ENCODE measurements at places on chromosomes 7 and 10.

DNA sequence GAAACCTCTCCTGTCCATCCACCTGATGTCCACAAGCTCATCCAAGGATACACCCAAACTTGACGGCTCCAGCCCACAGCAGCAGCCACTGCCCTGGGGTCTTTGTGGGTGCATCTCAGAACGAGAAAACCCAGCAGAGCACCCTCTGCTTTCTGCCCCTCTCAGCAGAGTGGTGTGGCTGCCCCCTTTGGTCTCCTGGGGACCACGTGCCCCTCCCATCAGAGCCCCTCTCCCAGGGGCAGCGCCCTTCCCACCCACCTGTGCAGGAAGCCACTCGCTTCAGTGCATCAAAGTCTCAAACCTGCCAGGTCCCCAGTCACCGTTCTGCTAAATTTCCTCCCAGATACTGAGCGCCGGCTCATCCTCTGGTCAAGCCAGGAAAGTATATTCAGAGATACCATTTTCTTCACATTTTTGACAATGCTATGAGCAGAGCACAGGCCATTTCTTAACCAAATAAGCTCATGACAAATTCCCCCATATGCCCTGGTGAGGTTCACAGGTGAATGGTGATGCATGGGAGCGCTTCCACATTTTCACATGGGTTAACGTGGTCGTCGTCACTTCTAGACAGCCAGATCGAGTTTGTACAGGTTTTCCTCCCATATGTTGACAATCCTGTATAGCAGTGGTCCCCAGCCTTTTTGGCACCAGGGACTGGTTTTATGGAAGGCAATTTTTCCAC is 32.4 kb downstream of the CAMK2B start:
- DNase-seq = no peak

GRCh38 chr7:147571436-147572185 is 1019.0 kb upstream of the C7orf33 start:
- DNase-seq = no peak

DNA sequence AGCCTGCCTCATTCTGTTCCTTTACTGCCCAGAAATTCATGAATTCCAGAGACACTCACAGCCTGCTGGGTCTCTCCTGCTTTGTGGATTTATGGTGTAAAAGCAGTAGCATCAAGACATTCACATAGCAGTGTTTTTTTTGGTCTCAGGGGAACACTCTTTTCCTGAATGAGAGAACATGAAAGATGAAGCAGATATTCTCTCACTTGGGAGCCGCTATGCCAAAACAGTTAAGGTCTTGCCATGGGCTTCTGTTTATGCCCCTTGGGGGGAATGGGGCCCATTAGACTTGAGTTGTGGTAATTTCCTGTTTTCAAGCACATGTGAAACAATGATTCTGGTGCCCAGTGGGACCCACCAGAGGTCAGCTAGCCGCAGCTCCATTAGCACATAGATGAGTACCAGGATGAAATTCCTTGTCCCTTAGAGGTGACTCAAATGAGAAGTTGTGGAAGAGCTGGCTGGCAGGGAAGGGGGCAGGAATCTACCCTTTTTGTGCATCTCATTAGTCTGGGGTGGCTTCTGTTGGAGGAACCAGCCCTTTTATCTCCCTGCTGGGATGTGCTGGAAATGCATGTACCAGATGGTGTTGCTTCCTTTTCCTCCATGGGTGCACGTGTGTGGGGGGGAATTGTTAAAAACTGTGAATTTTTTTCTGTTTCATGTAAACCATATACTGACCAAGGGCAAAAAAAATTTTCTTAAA is 13.3 kb downstream of the BMPER start:
- DNase-seq = no peak

DNA sequence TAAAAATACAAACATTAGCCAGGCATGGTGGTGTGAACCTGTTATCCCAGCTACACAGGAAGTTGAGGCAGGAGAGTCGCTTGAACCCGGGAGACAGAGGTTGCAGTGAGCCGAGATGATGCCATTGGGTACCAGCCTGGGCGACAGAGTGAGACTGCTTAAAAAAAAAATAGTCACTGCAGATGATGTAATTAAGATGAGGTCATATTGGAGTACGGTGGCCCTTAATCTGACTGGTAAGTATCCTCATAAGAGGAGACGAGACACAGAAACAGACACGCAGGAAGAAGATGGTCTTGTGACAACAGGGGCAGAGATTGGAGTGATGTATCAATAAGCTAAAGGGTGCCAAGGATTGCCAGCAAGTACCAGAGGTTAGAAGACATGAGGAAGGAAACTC is 156.0 kb downstream of the FAM107B start:
- DNase-seq = no peak

DNA sequence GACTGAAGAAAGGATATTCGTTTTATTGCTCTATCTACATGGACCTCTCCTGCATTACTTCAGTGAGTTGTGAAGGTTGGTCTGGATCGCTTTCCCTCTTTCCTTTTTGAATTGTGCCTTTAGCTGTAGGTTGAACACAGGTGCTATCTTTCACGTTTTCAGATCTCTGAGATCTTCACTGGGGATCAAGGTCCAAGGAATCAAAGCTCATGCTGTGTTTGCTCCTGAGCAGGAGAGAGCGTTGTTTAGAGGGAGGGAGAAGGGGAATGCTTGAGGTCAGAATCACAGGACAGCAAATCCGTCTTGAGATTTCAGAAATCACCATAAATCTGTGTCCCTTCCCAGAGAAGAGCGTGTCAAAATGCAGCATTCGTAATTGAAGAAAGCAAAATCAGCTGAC is 105.0 kb downstream of the INSYN2A start:
- DNase-seq = no peak

DNA sequence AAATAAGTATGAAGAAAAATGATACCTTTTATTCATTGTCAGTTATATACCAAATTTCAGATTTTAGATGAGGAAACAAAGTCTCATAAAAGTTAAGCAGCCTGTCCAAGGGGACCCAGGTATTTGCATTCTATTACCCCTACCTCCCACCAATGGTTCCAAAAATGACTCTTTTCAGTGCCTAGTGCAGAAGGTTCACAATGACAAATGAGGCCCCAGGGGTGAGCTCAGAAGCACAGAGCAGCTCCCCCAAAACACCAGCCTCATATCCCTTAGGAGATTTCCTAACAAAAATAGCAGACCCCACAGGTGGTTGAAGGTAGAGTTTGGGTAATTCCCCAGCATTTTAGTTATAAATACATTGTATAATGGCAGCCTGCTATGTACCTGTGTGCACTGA is 168.6 kb downstream of the REEP3 start:
- DNase-seq = no peak

DNA sequence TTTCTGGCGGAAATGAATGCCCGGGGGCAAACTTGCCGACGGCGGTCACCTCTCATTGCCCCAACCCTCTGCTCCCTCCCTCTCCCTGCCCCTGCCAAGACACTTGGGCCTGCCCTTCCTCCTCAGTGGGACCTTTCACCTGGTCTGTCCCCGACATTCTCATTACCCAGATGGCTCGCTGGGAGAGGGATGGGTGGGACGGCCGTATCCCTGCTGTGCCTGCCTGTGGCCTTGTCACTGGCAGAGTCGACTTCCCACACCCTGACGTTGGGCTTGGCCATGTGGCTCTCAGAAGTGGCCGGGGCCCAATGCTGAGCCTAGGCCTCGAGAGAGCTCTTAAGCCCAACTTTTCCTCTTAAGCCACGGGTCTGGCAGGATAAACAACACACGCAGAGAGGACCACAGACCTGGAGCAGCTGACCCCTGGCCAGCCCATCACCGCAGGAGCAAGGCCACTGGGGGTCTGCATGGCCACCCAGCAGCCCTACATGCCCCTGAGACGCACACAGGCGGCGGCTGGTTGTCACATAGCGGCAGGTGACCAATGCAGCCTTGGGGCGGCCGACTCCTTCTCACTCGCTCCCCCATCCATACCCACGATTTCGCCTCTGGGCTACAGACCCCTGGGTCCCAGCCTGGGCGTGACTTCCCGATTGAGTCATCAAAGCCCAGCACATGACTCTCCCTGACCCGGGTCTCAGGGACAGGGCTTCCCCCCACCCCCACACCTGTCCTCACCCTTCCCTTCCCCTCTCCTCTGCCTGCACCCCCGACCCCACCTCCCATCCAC is 40.1 kb downstream of the SLC29A4 start:
- no peak for DNase-seq

GRCh38 chr10:104642658-104643302 is 1.7 kb downstream of the SORCS3 start:
- DNase-seq = peak; percentile 96

GRCh38 chr7:107057474-107057833 is 12.9 kb downstream of the PRKAR2B start:
- no peak for DNase-seq

DNA sequence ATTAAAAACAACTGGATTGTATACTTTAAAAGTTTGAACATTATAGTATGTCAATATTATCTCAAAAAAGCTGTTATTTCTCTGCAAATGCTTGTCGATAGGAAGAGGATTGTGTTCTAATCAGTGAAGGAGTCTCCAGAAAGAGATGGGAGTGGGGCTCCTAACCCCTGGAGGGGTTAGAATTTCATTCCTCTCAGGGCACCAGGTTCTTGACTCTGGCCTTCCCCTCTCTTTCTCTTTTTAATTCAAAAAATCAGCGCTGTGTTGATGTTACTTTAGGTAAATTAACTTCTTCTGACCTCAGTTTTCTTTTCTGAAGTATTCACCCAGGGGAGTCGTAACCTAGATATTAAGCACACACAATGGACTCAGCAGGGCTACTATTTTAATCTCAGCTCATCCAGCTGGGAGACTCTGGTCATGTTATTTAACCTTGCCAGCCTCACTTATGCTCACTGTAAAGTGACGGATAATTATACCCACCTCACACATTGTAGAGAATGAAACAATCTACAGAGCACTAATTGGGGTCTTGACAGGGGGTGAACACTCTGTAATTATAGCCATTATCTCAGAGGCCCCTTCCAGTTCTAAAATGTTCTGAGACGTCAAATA is 59.4 kb downstream of the GCC1 start:
- DNase-seq = no peak

DNA sequence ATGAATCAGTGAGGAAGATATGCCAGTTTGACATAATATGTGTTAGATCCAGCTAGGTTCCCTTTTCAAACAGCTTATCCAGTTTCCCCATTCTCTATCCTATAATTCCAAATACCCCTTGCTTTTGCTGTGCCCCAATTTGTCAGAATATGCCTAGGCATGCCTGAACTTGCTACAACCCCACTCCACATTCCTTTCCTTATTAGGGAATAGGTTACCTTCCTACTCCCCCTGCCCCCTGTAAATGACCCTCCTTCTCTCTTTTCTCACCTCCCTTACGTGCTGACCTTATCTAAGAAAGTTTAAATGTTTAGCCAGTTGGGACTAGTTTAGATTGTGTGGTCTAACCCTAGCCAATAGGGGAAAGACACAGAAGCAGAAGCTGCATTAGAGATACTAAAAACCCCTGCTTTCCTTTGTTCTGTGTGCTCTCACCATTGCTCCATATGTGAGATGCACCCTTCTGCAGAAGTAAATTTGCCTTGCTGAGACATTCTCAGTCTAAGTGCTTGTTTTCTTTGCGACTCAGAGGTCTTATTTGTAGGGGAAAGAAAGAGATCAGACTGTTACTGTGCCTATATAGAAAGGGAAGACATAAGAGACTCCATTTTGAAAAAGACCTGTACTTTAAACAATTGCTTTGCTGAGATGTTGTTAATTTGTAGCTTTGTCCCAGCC is 267.8 kb downstream of the SH2D4B start:
- DNase-seq = no peak
